Stimulated activated CD8-positive, alpha-beta memory T cell treated with anti-CD3 and anti-CD28 coated beads, Interleukin-4, amount 100 ng/mL, for 4 hours (primary cell): ENCODE measurements at places on chromosomes 5 and 9.

- no peak for DNase-seq
These were observed 125.1 kb upstream of the SH3GL2 start for GRCh38 chr9:17453751-17454150.

DNA sequence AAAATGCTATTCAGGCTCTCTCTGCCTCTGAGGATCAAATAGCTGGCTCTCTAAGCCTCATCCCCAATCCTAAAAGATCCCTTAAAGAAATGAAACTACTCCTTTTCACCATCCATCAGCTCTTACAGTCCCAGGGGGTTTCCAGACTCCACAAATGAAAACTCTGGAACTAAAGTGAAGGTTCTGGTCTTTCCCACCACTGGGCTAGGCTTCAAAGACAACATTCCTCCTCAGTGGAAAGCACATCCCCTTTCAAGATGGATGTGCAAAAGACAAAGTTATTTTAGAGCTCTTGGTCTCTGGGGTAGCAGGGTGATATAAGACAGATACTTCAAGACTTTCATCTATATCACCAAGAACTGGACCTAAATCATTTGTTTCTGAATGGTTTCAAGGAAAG is 106.9 kb downstream of the DCP2 start:
- DNase-seq: no peak

- DNase-seq: no peak
These were observed 251.5 kb upstream of the TNC start for GRCh38 chr9:115369322-115369957.

DNA sequence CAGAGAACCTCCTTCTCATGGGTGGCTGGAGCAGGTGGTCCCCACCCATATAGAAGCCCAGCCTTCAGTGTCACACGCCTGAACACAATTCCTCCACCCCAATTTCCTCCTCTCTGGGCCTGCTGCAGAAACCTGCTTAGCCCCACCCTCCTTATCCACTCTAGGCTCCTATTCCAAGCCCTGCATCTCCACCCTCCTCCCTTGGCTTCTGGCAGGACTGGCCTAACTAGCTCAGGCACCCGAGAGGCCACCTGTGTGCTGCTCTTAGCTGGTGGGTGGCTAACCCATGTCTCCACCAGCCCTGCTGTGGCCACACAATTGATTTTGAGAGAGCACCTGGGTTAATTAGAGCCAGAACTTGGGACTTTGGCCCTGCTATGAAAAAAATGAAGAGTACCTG is 77.3 kb upstream of the ATP10B start:
- no peak for DNase-seq

- DNase-seq: no peak
These were observed 69.8 kb downstream of the SLC46A2 start for GRCh38 chr9:112820881-112821280.

DNA sequence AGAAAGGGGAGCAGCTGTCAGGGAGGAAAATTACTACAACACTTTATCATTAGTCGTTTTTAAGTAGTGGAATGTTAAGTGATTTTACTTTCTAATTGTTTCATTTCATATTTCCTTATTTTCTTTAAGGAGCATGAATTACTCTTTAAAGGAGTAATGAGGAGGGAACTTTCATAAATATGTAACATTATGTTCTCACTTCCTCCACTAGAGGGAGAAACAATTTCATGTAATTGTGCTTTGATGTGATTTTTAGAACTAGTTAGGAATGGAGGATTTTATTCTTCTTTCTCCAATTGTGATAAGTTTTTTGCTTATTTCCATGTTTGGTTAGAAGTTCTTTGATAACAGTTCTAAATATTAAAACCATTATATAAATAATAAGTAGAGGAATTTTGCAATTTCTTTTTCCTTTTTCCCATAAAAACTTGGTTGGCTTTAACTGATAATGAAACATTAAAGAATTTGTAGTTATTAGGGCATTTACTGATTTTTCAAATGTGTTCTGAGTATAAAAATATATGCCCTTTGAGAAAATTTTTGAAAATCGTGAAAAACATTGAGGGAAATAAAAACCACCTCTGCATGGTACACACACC is 25.6 kb downstream of the CEP78 start:
- DNase-seq: no peak

- DNase-seq: no peak
These were observed 42.7 kb upstream of the RETREG1 start for GRCh38 chr5:16659536-16659935.

GRCh38 chr5:1799110-1799601 is 481 bp downstream of the MRPL36 start:
- DNase-seq: no peak

DNA sequence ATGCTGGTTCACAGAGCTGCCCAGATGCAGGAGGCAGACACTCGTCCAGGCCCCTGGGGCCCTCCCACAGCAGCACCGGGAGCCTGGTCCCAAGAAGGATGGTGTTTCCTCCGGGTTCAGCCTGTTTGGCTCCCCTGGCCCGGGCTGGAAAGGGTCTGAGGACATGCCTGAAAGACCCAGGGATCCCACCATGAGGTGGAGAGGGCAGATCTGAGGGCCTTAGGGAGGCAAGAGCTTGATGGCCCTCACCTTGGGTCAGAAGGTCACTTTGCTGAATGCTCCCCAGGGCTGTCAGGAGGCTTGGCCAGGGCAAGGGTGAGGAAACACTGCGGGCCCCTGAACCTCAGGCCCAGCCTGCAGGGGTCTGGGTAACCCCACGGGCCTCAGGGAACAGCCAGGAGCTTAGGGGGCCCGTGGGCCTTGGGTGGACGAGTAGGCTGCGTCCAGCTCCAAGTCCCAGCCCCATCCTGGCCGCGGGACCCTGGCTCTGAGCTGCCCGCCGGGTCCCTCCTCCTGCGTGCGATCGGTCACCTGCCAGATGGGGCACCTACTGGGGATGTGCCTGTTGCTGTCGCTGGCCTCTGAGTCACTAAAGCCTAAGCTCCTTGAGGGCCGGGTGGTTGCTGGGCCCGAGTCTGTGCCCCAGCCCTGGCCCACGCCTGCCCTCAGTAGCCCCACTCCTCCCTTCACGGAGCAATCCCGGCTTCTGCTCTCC is 106.2 kb downstream of the ZNF354C start:
- DNase-seq: no peak

GRCh38 chr9:112898872-112899311 is 8.2 kb upstream of the SLC46A2 start:
- DNase-seq: no peak

- DNase-seq: no peak
These were observed 23.3 kb downstream of the SLC1A3 start for GRCh38 chr5:36629729-36630128.
